ENCODE measurements at places on chromosomes 13 and 19. TPM values are rescaled to one million over a fixed set of nuclear protein-coding genes. Genes with fewer than 3 reads are reported as not detected.

The CYP4F2 gene
- total RNA-seq = 7.0 TPM

GRCh38 chr19:3591876-3592613, 6.8 kb downstream of the GIPC3 start:
- DNase-seq = no peak

DNA sequence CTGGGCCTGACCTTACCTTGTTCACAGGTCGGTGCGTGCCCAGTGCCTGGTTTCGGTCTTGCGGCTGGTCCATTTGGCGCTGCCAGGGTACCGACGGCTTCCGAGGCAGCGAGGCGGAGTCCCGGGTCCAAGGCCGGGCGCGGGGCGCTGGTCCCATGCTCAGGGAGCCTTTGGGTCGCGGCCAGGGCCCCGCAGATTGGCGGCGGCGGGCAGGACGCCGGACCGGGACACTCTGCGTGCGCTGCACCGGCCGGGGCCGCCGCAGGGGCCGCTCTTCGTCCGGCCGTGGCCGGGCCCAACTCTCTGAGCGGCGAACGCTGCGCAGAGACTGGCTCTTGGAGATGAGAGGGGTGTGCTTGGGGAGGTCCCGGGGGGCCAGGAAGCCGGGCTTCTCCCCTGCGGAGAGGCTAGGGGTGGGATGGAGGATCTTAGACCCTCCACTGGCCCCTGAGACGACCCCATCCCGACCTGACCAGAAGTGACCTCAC, 3.4 kb upstream of the WIZ start:
- no peak for DNase-seq

The KIR3DL1 gene
- not detected for total RNA-seq

The KCNK6 gene
- total RNA-seq = 23.4 TPM

DNA sequence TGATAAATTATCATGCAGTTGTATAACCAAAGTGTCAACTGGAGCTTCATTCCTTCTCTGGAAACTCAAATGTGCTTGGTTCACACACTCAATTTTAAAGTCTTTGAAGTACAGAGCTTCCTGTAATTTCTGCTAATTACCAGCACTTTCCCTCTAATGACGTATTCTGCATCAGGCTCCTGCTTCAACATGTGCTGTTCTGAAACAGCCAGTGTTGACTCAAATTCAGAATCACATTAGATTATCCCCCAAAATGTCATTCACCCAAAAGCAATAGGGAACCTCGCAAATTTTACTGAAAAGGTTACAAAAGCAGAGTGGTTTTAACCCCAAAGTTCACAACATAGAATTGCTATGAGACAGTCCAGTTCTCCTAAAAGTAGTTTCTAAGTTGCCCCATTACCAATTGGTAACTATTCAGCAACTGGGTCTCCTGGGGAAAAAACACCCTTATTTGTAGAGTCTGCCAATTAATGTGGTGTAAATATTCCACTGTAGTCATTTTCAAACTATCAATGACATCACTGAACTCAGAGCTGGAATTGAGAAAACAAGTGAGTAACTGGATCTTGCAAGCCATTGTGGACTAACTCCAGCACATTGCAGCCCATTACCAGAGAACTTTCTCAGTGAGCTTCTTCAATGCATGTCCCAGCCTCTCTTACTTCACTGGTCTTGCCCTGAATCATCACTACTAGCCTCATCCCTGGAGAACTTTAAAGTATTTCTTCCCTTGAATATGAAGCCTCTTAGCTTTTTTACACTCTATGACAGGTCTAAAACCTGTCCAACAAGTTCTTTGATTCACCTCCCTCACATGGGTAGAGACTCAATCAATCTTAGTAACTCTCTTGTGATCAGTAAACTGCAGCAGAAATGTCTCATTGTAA, 955.4 kb downstream of the EFNB2 start:
- DNase-seq = no peak

The ZNF426 gene
- total RNA-seq = 11.5 TPM

- DNase-seq = no peak
Observed at GRCh38 chr13:30004204-30004603, 153.8 kb upstream of the UBL3 start.

The DCAF15 gene
- total RNA-seq = 30.2 TPM

The CABP5 gene
- not detected for total RNA-seq

The TEX26 gene
- not detected for total RNA-seq

GRCh38 chr13:101465877-101466276, 13.4 kb downstream of the ITGBL1 start:
- no peak for DNase-seq

Measured in colonic mucosa (tissue), 4 donors.